Astrocyte of the spinal cord (primary cell): ENCODE measurements at places on chromosomes 16 and 17.

GRCh38 chr17:11668618-11669017 is 70.3 kb downstream of the DNAH9 start:
- DNase-seq: no peak

DNA sequence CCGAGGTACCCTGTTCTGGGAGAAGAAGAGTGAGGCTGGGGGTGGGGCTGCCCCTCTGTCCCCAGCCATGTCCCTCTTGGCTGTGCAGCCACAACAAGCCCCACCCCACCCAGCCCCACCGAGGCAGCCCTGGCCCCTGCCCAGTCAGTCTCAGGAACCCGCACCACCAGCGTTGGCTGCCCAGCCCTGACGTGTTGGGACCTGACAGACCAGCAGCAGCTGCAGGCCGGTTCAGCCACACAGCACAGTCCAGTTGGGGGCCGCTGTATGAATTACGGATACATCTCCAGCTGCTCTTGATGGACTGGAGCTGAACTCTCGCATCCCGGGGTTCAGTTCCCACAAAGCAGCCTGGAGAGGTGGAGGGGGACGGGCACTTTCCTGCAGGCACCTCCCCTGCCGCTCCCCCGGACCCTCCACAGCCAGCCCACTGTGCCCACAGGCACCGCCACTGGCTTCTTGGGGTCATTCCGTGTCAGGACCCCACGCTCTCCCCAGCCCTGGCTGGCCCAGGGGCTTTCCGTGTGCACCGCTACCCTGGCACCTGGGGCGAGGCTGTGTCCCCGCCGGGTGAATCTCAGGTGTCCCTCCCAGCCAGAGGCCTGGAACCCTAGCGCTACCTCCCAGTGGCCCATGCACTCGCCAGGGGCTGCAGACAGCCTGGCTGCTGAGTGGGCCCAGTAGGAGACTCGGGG is 7.1 kb downstream of the CDH15 start:
- no peak for DNase-seq

DNA sequence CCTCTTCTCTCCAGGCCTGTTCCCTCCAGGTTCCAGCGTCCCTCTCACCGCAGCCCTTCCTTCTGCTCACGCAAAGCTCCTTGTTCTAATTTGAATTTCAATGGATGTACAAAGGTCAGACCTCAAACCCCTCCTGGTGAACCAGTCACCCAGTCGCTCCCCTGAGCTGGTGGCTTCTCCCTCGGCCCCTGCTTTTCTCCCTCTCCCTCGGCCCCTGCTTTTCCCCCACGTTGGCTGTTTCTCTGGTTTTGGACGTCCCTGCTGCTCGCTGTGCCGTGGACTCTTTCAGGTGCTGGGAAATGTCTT is 8.6 kb upstream of the MSLN start:
- DNase-seq: no peak

DNA sequence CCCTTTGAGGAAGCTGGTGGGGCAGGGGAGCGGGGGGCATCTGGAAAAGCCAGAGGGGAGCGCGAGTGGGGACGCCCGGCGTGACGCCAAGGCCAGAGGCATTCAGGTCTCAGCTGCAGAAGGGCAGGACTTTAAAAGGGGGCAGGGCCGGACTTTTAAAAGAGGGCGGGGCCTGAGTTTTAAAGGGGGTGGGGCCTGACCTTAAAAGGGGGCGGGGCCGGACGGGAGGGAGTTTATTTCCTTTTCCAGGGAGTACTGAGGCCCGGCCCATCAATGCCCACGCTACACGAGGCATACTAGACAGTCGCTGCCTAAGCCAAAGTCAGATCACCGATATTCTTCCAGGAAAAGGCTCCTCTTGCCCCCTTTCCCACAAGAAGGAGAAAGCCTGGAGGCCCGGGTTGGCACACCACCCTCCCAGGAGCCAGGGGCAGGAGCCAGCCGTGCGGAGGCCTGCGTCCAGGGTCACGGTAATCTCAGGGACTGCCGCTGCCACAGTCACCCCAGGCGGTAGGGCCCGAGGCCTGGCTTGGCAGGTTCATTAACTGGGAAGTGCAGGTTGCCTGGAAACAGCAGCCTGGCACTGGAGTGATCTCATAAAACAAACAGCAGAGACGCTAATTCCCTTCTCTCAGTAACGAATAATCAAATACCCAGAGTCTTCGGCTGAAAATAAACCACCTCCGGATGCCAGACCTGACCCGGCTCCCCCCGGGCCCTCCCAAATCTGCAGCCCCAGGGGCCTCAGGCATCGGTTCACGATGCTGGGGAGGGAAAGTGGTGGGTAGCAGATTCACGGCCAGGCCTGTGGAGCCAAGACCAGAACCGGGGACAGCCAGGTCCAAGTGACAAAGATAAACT is 90.7 kb downstream of the TIMM22 start:
- peak; percentile 59 for DNase-seq

GRCh38 chr17:50871364-50871763 is 5.2 kb upstream of the TOB1 start:
- no peak for DNase-seq

DNA sequence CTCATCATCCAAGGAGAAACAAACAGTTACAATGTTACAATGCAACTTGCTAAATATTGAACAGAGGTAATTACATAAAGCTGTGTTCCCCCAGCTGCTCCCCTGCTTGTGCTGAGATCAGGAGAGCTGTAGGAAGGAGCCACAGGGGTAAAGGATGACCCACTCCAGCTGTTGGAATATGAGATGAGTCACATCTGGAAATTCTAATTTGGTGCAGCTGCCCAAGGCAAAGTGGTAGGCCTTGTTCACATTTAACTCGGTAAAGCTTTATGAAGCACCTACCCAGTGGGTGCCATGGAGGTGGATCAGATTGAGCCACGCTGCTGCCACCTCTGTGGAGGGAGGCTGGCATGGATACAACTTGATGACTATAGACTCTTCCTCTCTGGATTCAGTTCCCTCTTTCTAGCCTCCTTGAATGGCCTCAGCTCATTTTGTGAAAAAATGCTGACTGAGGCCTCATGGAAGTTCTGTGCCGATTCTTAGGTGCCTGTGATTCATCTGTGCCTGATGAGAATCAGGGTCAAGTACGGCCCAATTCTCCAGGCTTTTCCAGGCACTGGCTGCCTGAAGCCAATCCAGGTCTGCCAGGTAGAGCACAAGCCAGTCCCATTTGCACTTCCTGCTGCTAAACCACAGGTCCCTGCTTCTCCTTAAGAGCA is 7.4 kb downstream of the ZNF689 start:
- no peak for DNase-seq

DNA sequence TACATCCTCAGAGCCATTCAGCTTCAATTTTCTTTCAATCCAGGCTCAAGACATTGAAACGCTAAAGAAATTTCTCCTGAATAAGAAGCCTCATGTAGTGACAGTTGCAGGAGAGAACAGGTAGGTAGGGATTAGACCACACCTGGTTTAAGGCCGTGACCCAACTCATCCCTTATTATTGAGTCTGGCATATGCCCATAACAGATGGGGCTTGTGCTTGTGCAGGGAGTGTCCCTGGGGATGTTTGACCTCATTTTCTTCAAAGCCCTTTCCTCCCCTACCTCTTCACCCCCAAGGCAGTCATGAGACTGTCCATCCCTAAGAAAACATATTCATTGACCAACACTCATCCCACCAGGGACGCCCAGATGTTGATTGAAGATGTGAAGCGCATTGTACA is 24.3 kb downstream of the SUPT6H start:
- DNase-seq: no peak

- no peak for DNase-seq
Measured at GRCh38 chr16:8182761-8183160, 407.6 kb downstream of the TMEM114 start.

DNA sequence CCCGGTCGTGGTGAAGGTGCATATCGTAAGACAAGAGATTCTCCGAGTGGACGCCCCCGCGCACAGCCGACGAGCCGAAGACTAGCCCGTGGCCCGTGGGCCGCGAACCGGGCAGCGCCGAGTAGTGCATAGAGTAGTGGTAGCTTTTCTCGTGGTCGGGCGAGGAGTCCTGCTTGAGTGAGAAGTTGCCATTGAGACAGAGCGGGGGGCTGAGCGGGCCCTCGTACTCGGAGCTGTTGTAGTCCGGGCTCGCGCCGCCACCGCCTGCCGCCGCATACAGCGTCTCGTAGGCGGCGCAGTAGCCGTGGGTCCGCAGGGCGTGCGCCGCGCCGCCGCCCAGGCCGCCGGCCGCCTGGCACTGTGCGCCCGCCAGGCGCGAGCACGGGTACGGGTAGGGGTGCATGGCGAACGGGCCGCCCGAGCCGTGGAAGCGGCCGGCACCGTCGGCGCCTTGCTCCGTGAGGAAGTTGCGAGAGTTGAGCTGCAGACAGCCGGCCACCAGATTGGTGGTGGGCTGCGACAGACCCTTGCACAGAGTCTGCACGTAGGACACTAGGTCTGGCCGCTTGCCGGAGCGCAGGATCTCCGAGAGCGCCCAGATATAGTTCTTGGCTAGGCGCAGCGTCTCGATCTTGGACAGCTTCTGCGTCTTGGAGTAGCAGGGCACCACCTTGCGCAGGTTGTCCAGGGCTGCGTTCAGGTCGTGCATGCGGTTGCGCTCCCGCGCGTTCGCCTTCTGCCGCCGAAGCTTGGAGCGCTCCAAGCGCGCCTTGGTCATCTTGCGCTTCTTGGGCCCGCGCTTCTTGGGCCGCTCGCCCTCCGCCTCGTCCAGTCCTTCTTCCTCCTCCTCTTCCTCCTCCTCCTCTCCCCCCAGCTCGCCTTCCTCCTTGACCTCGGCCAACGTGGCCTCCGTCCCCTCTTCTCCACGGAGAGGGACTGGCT is 2.0 kb downstream of the NEUROD2 start:
- peak; percentile 24 for DNase-seq
